ENCODE measurements at places on chromosomes 6 and 20.
A peak's percentile ranks its signal among the peaks of the same experiment; 100 is the strongest.

- no peaks in the 10 kb centered on the region for H3K27me3 ChIP-seq
- H3K36me3 ChIP-seq = peaks cover 2% of the 10 kb centered on the region
- no peak for DNase-seq
- H3K4me3 ChIP-seq = no peak overlapping the region
- no peak overlapping the region for H3K27ac ChIP-seq
These were observed 64.6 kb upstream of the GMDS start for GRCh38 chr6:2310042-2310441.

- no peak overlapping the region for H3K27ac ChIP-seq
- peaks cover 2% of the 10 kb centered on the region for H3K36me3 ChIP-seq
- H3K4me3 ChIP-seq = no peak overlapping the region
- no peak for DNase-seq
These were observed 24.5 kb upstream of the TAF8 start for GRCh38 chr6:42025845-42026243.

- H3K27ac ChIP-seq = no peak overlapping the region
- H3K4me3 ChIP-seq = no peak overlapping the region
- DNase-seq = no peak
- H3K27me3 ChIP-seq = no peaks in the 10 kb centered on the region
- H3K36me3 ChIP-seq = peaks cover 8% of the 10 kb centered on the region
These were observed 141.2 kb downstream of the RALGAPA2 start for GRCh38 chr20:20571068-20571780.

- no peaks in the 10 kb centered on the region for H3K36me3 ChIP-seq
- no peak overlapping the region for H3K4me3 ChIP-seq
- no peaks in the 10 kb centered on the region for H3K27me3 ChIP-seq
- no peaks in the 10 kb centered on the region for H3K4me1 ChIP-seq
- DNase-seq = no peak
- H3K27ac ChIP-seq = no peak overlapping the region
These were observed 46.0 kb downstream of the GTF2H5 start for GRCh38 chr6:158213925-158214674.

- no peak overlapping the region for H3K4me3 ChIP-seq
- no peak for DNase-seq
- peaks cover 3% of the 10 kb centered on the region for H3K4me1 ChIP-seq
- H3K36me3 ChIP-seq = no peaks in the 10 kb centered on the region
- H3K27me3 ChIP-seq = peaks cover 49% of the 10 kb centered on the region
These were observed 7.4 kb upstream of the KLHL32 start for GRCh38 chr6:96917098-96917497.

- H3K36me3 ChIP-seq = no peaks in the 10 kb centered on the region
- H3K4me3 ChIP-seq = no peak overlapping the region
- no peaks in the 10 kb centered on the region for H3K27me3 ChIP-seq
- H3K27ac ChIP-seq = no peak overlapping the region
These were observed 96.7 kb downstream of the GFRAL start for GRCh38 chr6:55423933-55424332.

- peaks cover 36% of the 10 kb centered on the region for H3K4me1 ChIP-seq
- peak; percentile 60 for DNase-seq
- peaks cover 13% of the 10 kb centered on the region for H3K27me3 ChIP-seq
- H3K36me3 ChIP-seq = no peaks in the 10 kb centered on the region
These were observed at the start of gene GMPR for GRCh38 chr6:16238057-16238962. Gene GMPR, plus strand, starts transcription at chr6:16238587. Its CDS starts 107 bp downstream, at chr6:16238694.

DNA sequence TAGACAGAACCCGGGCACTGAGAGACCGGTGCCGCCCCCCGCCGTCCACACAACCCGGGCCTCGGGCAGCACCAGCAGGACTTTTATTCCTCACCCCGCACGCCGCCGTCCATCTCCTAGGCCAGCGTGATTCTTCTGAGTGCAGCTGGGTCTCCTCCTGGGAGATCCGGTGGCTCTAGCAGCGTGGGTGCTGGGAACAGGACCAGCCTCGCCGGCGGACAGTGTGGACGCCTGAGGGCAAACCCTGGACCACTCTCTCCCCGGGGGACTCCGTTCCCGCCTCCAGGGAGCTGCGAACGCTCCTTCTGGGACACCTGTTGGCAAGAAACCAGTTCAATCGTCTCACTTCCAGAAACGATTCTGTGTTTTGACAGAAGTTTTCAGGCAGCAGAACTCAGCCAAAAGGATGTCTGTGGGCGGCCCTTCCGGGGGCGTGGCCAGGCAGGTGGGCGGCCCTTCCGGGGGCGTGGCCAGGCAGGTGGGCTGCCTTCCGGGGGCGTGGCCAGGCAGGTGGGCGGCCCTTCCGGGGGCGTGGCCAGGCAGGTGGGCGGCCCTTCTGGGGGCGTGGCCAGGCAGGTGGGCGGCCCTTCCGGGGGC is 130.7 kb downstream of the DLL1 start:
- no peaks in the 10 kb centered on the region for H3K27me3 ChIP-seq
- no peak overlapping the region for H3K27ac ChIP-seq
- H3K4me1 ChIP-seq = no peaks in the 10 kb centered on the region
- no peak for DNase-seq

GRCh38 chr6:169536446-169537170 is 165.2 kb downstream of the WDR27 start:
- H3K36me3 ChIP-seq = peaks cover 26% of the 10 kb centered on the region
- no peak overlapping the region for H3K4me3 ChIP-seq
- H3K27me3 ChIP-seq = no peaks in the 10 kb centered on the region
- no peak for DNase-seq
- no peaks in the 10 kb centered on the region for H3K4me1 ChIP-seq
- no peak overlapping the region for H3K27ac ChIP-seq

DNA sequence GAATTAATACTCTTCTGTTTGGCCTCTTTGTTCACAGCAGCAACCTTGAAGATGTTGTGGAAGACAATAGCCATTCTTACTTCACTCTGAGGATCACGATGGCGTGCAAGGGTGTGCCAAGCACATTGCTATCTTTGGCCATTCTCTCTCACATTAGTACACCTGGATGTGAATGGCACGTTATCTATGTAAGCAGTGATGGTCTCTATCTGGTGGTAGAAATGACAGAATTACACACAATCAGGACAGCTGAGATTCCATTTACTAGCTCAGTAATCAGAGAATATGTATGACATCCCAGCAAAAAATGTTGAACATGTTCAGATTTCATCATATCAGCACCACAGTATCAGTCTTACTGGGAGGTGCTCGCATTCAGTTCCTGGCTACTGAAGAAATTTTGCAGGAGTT is 116.2 kb downstream of the LCA5 start:
- no peaks in the 10 kb centered on the region for H3K36me3 ChIP-seq
- H3K27ac ChIP-seq = no peak overlapping the region
- DNase-seq = no peak
- H3K27me3 ChIP-seq = no peaks in the 10 kb centered on the region
- no peak overlapping the region for H3K4me3 ChIP-seq
- peaks cover 39% of the 10 kb centered on the region for H3K4me1 ChIP-seq

All from mesothelial cell of epicardium (in vitro differentiated cells).